ENCODE measurements at places on chromosomes 16 and 17. TPM values are rescaled to one million over a fixed set of nuclear protein-coding genes. Genes with fewer than 3 reads are reported as not detected.

OSGIN1 gene
- 2.2 TPM for total RNA-seq

TMEM235 gene
- total RNA-seq = not detected

KRTAP4-7 gene
- total RNA-seq = not detected

SLC7A5 gene
- total RNA-seq = 4.4 TPM

KRT27 gene
- total RNA-seq = not detected

KRT33B gene
- not detected for total RNA-seq

RRAD gene
- total RNA-seq = 7.7 TPM

SLFN11 gene
- 73.2 TPM for total RNA-seq

KRTAP4-4 gene
- total RNA-seq = not detected

PSMD11 gene
- 95.1 TPM for total RNA-seq

ATP2C2 gene
- total RNA-seq = 0.06 TPM

TRAF4 gene
- total RNA-seq = 23.9 TPM

ITFG1 gene
- total RNA-seq = 91.7 TPM

ZP2 gene
- not detected for total RNA-seq

MMP28 gene
- total RNA-seq = 0.12 TPM

NEUROD2 gene
- total RNA-seq = not detected

OR1F1 gene
- total RNA-seq = not detected

NPB gene
- total RNA-seq = 0.37 TPM

TBC1D3 gene
- total RNA-seq = not detected

ARHGDIG gene
- 0.37 TPM for total RNA-seq

PRCD gene
- total RNA-seq = 1.1 TPM

CORO7 gene
- 10.2 TPM for total RNA-seq

TELO2 gene
- 9.9 TPM for total RNA-seq

MAPT gene
- total RNA-seq = 0.19 TPM

AANAT gene
- total RNA-seq = not detected

CRYM gene
- 0.26 TPM for total RNA-seq

CBFA2T3 gene
- 0.06 TPM for total RNA-seq

VAT1L gene
- 0.26 TPM for total RNA-seq

ZNF267 gene
- total RNA-seq = 9.9 TPM

MT1F gene
- 0.79 TPM for total RNA-seq

All from aortic smooth muscle cell (primary cell).